ENCODE measurements at places on chromosomes 3 and 15. TPM values are rescaled to one million over a fixed set of nuclear protein-coding genes. Genes with fewer than 3 reads are reported as not detected.

Gene LOXL1
- total RNA-seq = 20.0 TPM

Gene SRGAP3
- 20.2 TPM for total RNA-seq

- H3K27me3 ChIP-seq = peaks cover 3% of the 10 kb centered on the region
- DNase-seq = no peak
- peaks cover 9% of the 10 kb centered on the region for H3K4me1 ChIP-seq
- no peak overlapping the region for H3K27ac ChIP-seq
- H3K36me3 ChIP-seq = no peaks in the 10 kb centered on the region
Measured at GRCh38 chr15:92076541-92076940, 223.0 kb downstream of the SLCO3A1 start.

DNA sequence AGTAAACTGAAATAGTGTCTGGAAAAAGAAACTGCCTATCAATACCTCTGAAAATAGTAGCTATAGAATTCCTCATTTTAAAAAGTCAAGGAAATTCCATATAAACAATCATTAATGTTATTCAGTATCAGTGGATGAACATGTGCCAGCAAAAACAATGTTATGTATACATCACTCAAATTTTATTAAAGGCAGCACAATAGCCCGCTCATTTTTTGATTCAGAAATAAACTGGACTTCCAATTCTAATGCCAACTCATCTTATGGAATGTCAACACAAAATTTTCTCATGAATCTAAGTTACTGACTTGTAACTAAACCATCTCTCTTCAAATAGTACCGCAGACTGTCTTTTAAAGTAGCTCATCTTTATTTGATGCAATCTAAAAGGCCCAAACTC, 19.0 kb downstream of the THBS1 start:
- peaks cover 9% of the 10 kb centered on the region for H3K36me3 ChIP-seq
- H3K27ac ChIP-seq = no peak overlapping the region
- no peaks in the 10 kb centered on the region for H3K4me1 ChIP-seq
- no peak for DNase-seq
- no peak overlapping the region for H3K4me3 ChIP-seq

GRCh38 chr15:75736256-75736655, 23.6 kb upstream of the CSPG4 start:
- no peak overlapping the region for H3K27ac ChIP-seq
- H3K4me3 ChIP-seq = no peak overlapping the region
- H3K4me1 ChIP-seq = peaks cover 40% of the 10 kb centered on the region
- peaks cover 18% of the 10 kb centered on the region for H3K27me3 ChIP-seq
- DNase-seq = no peak
- no peaks in the 10 kb centered on the region for H3K36me3 ChIP-seq

DNA sequence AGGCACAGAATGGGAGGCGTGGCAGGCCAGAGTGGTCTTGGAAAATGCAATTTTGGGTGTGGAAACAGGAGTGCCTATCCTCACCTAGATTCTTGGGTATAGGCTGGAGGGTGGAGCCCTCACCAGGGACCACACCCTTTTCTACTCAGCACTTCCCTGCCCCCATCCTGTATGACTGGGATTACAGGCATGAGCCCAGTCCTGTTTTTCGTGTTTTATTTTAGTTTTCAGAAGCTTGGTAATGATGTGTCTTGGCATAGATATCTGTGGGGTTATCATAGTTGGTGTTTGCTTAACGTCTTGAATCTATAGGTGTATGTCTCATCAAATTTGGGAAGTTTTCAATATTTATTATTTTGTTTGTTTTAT, 248.7 kb upstream of the CBLB start:
- no peaks in the 10 kb centered on the region for H3K4me1 ChIP-seq
- H3K27me3 ChIP-seq = no peaks in the 10 kb centered on the region
- no peak overlapping the region for H3K4me3 ChIP-seq
- H3K36me3 ChIP-seq = no peaks in the 10 kb centered on the region
- H3K27ac ChIP-seq = no peak overlapping the region

Measured in muscle of leg (tissue), 16 donors.